Suppressor macrophage (primary cell): ENCODE measurements at places on chromosomes 6 and 20.

- no peak for DNase-seq
These were observed 23.5 kb upstream of the IBTK start for GRCh38 chr6:82270881-82271635.

GRCh38 chr6:50654155-50654554, 59.2 kb upstream of the TFAP2D start:
- no peak for DNase-seq

GRCh38 chr6:158920311-158920905, 79.6 kb downstream of the RSPH3 start:
- no peak for DNase-seq

DNA sequence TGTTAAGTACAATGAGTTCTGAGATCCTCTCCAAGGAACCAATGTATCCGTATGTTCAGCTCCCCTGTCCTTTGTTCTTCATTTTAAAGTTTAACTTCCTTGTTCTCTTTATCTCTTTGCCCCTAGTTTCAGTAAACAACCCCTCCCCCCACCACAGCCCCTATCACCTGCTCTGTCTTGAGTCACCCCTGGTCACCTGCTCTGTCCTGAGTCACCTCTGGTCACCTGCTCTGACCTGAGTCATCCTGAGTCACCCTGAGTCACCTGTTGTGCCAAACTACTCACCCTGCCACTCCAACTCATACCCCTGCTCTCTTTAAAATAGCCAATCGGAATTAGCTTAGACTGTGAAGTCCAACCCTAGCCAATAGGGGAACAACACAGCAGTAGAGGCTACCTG, 288.7 kb upstream of the CDYL start:
- DNase-seq: no peak

DNA sequence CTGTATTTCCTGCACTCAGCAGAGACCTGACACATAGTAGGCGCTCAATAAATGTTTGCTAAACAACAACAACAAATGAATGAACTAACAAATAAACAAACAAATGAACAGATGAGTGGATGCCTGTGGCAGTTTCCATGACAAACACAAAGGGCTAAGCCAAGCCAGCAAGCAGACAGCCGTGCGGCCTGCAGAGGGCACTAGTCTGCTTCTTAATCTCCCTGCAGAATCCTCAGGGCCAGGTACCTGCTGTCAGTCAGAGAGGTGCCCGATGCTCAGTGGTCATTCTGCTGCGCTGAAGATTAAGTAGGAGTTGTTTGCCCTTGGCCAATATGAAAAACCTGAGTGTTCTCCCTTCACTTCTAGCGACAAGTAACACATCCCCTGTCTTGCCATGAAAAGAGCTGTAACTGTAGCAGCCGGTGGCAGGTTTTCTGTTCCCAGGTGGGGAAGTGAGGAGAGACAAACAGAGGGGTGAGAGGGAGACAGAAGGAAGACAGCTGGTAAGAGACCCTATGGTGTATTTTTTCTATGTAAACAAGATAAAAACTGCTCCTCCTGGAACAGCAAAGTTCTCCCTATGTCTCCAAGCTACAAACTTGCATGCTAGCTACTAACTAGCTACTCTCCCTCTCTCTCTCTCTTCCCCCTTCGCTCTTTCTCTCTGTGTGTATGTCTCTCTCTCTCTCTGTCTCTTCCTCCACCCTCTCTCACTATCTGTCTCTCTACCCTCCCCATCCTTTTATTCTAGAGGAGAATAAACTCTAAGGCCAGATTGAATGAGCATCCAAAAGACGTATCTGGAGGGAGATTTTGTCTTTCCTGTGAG, at the start of gene MC3R:
Gene MC3R, plus strand, starts transcription at position 779 of the 829 bp plus-strand sequence. CDS start 112 bp downstream, outside the sequence.
- DNase-seq: peak; percentile 62

GRCh38 chr6:163771180-163771579, 356.7 kb downstream of the QKI start:
- DNase-seq: no peak

DNA sequence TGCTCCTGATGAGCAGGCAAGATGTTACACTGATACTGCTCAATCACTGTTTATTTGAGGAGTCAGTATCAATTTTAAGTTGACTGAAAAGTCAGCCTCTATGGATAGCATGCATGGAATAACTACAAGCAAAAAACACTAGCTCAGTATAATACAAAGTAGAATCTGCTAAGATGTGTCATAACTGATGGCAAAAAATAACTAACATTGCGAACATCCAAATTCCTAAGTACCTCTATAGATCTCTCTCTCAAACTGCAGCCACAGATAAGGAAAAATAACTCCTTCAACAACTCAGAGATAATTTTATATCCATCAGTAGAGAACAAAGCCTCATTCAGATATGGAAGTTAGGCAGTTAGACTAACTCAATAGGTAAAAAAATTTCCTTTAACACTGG, 16.3 kb downstream of the HDAC2 start:
- no peak for DNase-seq

DNA sequence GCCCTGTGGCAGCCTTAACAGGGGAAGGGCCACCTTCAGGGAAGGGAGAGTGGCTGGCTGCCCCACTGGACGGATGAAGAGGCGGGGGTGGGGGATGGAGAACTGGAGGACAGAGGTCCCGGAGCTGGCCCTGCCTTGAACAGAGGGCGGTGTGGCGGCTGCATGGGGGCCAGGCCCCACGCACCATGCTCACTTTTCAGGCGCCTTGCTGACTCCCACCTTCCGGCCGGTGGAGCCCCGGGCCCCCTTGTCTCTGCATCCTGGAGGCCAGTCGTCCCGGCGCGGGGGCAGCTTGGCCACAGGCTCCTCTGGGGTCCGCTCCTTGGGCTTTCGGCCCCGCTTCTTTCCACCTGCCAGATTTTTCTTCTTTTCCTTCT, 3.5 kb upstream of the UCKL1 start:
- no peak for DNase-seq

- no peak for DNase-seq
These were observed 104.9 kb upstream of the NT5E start for GRCh38 chr6:85344996-85345395.

- DNase-seq: no peak
These were observed 572.7 kb downstream of the DHX35 start for GRCh38 chr20:39534846-39535245.

DNA sequence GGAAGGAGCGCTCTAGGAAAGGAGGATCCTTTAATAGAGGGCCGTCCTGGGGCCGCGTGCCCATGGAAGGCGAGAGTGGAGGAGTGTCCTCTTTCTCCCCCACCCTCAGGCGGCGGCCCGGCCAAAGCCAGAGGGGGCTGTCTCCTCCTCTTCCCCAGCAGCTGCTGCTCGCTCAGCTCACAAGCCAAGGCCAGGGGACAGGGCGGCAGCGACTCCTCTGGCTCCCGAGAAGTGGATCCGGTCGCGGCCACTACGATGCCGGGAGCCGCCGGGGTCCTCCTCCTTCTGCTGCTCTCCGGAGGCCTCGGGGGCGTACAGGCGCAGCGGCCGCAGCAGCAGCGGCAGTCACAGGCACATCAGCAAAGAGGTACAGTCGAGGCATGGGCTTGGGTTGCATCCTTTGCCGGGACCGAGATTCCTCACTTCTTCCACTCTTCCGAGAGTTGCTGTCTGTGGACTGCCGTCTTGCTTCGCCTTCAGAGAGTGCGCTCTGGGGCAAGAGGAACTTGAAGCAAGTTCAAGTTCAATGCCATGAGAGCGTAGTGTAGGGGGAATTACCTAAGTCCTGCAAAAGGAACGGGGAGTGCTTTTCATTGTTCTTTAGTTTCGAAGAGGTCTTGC, at the start of gene LAMA2:
Gene LAMA2, plus strand, starts transcription at position 148 of the 621 bp plus-strand sequence. Its CDS starts 108 bp downstream, at position 256.
- DNase-seq: no peak

DNA sequence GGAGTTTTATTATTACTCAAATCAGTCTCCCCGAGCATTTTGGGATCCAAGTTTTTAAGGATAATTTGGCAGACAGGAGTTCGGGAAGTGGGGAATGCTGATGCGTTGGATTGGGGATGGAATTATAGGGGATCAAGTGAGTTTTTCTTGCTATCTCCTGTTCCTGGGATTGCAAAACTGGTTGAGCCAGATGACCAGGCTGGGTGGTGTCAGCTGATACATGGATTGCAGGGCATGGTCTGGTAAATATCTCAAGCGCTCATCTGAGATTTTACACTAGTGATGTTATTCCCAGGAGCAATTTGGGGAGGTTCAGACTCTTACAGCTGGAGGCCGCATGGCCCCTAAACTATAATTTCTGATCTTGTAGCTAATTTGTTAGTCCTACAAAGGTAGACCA, 54.7 kb downstream of the ENPP1 start:
- no peak for DNase-seq

GRCh38 chr6:139161817-139162284, 27.0 kb downstream of the HECA start:
- peak; percentile 53 for DNase-seq
